Stimulated activated CD8-positive, alpha-beta memory T cell treated with anti-CD3 and anti-CD28 coated beads, Interleukin-4, amount 100 ng/mL, for 1 hour (primary cell): ENCODE measurements at places on chromosomes 16 and 17.

GRCh38 chr17:4786516-4786915 lies 352 bp upstream of the VMO1 start:
- DNase-seq: no peak

GRCh38 chr17:67676305-67676704 lies 41.4 kb upstream of the NOL11 start:
- DNase-seq: no peak

DNA sequence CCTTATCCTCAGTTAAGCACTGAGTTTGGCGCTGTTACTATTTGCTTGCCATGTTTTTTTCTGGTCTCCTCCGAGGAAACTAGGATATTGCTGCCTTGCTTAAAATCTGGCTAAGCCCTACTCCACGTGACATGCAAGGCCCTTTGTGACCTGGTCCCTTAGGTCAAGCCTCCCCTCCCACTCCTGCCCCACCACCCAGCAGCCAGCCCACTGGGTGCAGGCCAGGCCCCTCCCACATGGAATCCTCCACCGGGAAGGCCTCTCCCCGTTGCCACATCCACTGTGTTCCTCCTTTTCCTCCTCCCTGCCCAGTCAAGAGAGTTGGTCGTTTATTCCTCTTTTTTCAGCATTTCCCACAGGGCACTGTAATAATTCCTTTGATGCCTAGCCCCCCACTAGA lies 16.2 kb downstream of the PSMD3 start:
- DNase-seq: no peak

- DNase-seq: no peak
Measured at GRCh38 chr16:3599922-3600321, 11.5 kb downstream of the SLX4 start.

DNA sequence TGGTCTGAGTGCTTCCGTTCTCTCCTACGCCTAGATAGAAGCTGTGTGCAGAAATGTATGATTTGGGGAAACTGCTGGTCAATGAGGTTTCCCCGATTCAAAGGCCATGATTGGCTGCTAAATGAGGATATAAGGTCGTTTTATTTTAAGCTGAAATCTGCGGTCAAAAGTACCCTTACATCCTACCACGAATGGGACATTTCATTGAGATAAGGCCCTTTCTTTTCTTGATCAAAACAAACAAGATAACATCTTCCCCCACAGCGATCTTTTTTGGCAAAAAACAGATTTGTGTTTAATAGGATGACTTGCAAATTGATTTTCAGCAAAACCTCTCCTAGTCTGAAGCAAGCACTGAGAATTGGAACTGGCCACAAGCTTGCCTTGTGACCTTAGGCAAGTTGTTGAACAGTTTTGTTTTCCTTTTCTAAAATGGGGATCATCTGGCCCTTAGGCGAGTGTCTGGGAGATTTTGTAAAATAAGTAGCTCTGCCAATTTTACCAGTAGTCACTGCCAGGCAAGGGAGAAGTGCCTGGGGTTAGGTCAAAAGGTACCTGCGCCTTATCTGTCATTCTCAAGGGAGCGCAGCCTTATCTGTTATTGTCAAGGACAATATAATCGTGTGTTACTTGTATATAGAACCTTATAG lies 635 bp downstream of the SCPEP1 start:
- DNase-seq: no peak

- DNase-seq: no peak
Measured at GRCh38 chr17:5854871-5855554, 215.2 kb upstream of the WSCD1 start.
